ENCODE measurements at places on chromosomes 2 and 18. TPM values are rescaled to one million over a fixed set of nuclear protein-coding genes. Genes with fewer than 3 reads are reported as not detected.
A peak's percentile ranks its signal among the peaks of the same experiment; 100 is the strongest.

GRCh38 chr18:12036201-12036751, 55.0 kb downstream of the IMPA2 start:
- DNase-seq = no peak

DNA sequence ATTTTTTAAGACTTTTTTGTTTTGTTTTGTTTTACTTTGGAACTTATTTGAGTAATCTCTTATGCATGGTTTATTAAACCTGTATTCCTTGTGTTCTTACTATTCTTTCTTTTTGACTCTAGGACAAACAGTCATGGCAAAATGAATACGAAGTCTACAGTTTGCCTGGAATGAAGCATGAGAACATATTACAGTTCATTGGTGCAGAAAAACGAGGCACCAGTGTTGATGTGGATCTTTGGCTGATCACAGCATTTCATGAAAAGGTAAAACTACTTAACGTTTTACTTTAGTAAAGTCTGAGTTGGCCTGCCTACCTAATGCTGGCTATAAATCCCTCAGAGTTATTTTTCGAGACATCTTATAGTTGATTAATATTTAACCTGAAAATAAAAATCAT, 72.3 kb downstream of the ACVR2A start:
- no peak for DNase-seq

The KLHL30 gene
- total RNA-seq = 0.16 TPM

- DNase-seq = no peak
Measured at GRCh38 chr2:10369269-10370255, 66.9 kb downstream of the HPCAL1 start.

The SLC4A5 gene
- 113 TPM for total RNA-seq

DNA sequence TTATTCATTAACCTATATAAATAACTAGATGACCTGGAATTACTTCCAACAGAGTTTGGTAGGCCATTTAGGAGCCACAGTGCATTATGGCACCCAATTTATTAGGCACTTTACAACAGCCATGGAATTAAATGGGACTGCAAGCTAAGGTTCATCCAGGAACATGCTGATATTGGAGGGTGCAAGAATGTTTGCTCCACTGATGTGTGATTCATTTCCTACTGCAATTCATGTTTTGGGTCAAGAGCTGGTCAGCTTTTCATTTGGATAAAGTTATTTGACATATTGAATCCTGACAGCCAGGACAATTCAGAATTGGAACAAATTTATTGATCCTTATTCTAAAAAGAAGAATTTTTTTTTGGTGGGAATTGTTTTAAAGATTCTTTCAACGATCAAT, 11.8 kb upstream of the LYPD1 start:
- DNase-seq = no peak

GRCh38 chr18:46324087-46324955, 220.1 kb downstream of the HAUS1 start:
- DNase-seq = no peak

The YPEL5 gene
- 131 TPM for total RNA-seq

- no peak for DNase-seq
Measured at GRCh38 chr18:9104244-9104901, 1.9 kb downstream of the NDUFV2 start.

DNA sequence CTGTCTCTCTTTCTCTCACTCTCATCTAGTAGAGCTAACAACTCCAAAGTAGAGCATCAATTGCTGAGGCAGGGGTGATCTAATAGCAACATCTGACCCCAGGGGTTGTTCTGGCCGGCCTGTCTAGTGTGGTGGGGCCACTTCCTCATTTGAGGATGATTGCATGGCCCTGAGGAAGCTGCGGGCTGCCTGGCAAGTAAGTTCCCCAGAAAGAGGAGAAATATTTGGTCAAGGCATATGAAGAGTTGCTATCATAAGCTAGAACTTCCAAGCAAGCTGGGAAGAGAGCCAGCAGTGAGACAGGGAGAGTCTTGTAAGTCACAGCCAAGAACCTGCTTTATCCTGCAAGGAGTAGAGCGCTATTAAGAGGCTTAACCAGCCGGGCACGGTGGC, 50.8 kb upstream of the TMEM87B start:
- peak; percentile 86 for DNase-seq
